ENCODE measurements at places on chromosomes 5 and 9. TPM values are rescaled to one million over a fixed set of nuclear protein-coding genes. Genes with fewer than 3 reads are reported as not detected.

GRCh38 chr5:164145458-164145857, 640.0 kb downstream of the MAT2B start:
- H3K4me3 ChIP-seq = no peak overlapping the region
- H3K27ac ChIP-seq = no peak overlapping the region
- H3K4me1 ChIP-seq = peaks cover 3% of the 10 kb centered on the region

GRCh38 chr9:93168581-93168980, 15.4 kb upstream of the WNK2 start:
- no peak overlapping the region for H3K4me3 ChIP-seq
- no peak overlapping the region for H3K27ac ChIP-seq
- no peaks in the 10 kb centered on the region for H3K4me1 ChIP-seq

GRCh38 chr9:101176384-101176783, 147.9 kb downstream of the PLPPR1 start:
- no peaks in the 10 kb centered on the region for H3K27me3 ChIP-seq
- H3K4me3 ChIP-seq = no peak overlapping the region
- no peak overlapping the region for H3K27ac ChIP-seq
- H3K36me3 ChIP-seq = peaks cover 2% of the 10 kb centered on the region
- DNase-seq = peak; percentile 53

DNA sequence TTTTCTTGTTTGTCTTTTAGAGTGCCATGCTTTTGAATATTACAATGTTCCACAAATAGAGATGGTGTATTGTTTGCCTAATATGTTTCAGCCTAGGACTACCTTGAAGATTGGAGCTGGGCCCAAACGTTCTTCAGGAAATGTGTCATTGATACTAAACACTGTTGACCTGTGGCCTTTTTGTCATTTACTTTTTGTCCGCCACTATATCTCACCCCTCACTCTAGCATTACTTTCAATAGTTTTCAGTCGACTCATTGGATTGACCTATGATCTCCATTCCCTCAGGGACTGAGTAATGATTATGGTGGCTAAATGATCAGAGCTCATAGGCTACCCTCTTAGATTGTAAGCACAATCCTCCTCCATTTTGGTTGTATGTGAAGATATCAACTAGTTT, 115.8 kb downstream of the NUDT12 start:
- no peaks in the 10 kb centered on the region for H3K27me3 ChIP-seq
- H3K4me1 ChIP-seq = peaks cover 6% of the 10 kb centered on the region
- no peaks in the 10 kb centered on the region for H3K36me3 ChIP-seq

DNA sequence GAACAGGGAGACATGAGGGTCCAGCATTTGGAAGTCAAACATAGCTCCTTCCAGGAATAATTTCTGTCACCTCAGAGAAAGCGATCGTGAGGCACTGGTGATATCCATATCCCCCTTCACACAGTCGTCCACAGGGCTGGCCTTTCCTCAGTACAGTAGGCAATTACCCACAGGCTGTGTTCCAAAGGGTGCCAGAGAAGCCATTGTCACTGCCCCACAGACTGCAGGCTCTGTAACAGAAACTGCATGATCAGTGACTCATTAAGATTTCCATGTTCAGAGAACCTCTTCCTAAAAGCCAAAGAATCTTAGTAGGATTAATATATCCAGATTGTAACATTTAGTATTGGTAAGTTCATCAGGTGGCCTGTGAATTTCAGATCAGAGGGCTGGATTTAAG, 127.6 kb downstream of the RPS23 start:
- no peaks in the 10 kb centered on the region for H3K27me3 ChIP-seq
- H3K4me1 ChIP-seq = no peaks in the 10 kb centered on the region
- no peaks in the 10 kb centered on the region for H3K36me3 ChIP-seq
- no peak for DNase-seq
- no peak overlapping the region for H3K4me3 ChIP-seq

- no peaks in the 10 kb centered on the region for H3K4me1 ChIP-seq
- no peaks in the 10 kb centered on the region for H3K36me3 ChIP-seq
- no peak for DNase-seq
- H3K4me3 ChIP-seq = no peak overlapping the region
Observed at GRCh38 chr5:93708442-93708841, 33.0 kb downstream of the POU5F2 start.

The ZBTB43 gene
- 21.9 TPM for total RNA-seq

The LOX gene
- total RNA-seq = 0.79 TPM
